ENCODE measurements at places on chromosomes 2 and 18.
A peak's percentile ranks its signal among the peaks of the same experiment; 100 is the strongest.

DNA sequence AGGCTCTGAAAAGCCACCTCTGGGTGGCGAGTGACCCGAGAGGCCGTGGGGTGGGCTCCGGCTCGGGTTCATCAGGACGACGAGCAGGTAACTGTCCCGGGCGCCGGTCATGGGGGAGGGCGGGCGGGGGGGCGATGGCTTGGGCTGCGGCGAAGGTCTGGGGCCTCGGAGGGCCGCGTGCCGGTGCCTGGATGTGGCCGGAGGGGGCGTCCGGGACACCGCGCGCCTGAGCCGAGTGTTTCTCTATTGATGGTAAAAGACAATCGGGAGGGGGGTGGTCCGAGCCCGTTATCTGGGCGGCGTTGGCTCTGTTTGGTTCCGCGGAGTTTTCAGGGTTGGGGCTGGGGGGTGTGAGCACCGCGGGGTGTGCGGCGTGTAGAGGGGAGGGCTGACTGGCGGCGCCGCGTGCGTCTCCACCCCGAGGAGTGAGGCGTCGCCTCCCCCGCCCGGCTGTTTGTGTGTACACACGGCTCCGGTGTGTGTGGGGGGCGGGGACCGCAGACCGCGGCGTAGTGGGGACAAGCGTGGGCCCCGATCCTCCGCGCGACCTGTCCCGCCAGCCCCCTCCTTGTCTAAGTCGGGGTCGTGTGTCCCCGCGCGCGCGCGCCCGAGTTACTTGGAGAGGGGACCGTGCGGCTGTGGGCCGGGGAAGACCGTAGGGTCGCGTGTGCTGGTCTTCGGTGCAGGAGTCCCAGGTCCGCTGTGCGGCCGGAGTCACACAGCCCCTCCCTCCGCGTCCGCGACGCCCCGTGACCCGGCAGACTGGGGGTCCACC, 1.6 kb downstream of the CTIF start:
- peak; percentile 62 for DNase-seq

- no peak for DNase-seq
These were observed 276.1 kb downstream of the RDH14 start for GRCh38 chr2:18284331-18284730.

DNA sequence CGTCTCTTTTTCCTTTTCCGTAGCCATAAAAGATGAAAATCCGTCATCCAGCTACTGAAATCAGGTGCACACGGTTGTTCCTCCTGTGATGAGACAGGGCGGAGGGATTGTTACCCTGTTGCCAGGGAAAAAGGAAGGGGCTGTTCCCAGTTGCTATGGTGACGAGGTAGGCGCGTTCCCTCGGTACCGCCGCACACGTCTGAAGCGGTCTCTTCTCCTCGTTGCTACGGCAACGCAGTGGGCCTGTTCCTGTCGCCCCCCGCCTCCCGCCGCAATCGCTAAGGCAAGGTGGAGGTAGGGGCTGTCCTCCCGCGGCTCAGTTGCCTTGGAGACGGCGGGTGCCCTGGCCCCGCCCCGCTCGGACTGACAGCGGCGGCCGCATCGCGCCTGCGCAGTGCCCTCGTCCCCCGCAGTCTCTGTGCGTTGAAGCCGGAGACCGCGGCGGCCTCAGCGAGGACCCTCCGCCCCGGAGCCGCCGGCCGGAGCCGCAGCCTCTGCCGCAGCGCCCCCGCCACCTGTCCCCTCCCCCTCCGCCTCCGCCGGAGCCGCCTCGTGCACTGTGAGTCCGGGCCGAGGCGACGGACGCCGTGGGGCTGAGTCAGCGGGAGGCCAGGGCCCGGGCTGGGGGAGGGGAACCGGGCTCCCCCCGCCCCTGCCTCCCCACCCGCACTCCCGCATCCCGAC, at the start of gene MAPRE3:
Gene MAPRE3, plus strand, starts transcription at position 394 of the 684 bp plus-strand sequence. CDS start 51,582 bp downstream, outside the sequence.
- peak; percentile 61 for DNase-seq

- no peak for DNase-seq
These were observed 114.1 kb downstream of the NDUFA10 start for GRCh38 chr2:239910851-239911640.

- no peak for DNase-seq
These were observed 79.5 kb downstream of the CAMKMT start for GRCh38 chr2:44441200-44441599.

DNA sequence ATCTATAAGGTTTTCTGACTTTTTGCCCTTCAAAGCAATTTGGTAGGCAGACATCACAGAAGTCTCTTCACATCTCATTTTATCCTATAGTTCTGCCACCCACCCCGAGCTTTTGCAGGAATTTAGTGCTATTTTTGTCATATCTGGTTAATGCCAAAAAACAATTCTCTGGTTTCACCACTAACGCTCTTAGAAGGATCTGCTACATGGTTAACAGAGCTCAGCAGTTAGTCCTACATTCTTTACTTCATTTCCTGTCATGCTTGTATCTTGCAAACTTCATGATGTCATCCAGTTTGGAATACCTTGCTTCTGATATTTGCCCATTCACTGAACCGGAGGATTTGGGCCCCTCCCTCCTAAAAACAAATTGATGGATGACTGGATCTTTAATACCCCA, 116.8 kb upstream of the SERPINE2 start:
- peak; percentile 32 for DNase-seq

DNA sequence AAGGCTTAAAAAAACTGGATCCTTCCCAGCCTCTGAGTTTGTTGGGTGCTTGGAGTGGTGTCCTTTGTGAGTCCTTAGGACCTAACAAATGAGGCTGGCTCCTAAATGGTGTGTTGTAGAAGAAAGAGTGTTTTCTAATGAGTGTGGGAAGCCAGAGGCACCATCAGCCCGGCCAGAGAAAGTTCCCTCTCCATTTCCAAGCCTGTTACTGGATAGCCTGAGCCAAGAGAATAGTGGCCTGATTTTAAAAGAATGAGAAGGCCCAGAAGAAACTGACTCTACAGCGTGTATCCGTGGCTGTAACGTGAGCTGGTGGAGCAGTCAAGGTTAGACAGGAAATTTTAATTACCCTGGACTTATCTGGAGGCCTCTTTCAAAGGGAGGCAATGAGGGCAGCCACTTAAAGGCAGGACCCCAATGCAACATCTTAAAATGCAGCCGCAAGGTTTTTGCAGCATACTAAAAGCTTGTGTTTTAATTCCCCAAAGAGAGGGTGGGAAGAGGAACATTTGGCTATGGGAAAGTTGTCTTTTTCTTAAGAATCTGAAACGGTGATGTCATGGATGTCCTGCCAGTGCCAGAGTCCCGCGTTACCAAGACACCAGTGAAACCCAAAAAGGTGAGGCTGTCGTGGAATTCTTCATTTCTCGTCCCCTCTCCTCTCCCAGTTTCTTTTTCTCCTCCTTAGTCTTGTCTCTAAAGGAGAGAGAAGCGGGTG, 4.6 kb downstream of the EFHD1 start:
- DNase-seq = no peak

DNA sequence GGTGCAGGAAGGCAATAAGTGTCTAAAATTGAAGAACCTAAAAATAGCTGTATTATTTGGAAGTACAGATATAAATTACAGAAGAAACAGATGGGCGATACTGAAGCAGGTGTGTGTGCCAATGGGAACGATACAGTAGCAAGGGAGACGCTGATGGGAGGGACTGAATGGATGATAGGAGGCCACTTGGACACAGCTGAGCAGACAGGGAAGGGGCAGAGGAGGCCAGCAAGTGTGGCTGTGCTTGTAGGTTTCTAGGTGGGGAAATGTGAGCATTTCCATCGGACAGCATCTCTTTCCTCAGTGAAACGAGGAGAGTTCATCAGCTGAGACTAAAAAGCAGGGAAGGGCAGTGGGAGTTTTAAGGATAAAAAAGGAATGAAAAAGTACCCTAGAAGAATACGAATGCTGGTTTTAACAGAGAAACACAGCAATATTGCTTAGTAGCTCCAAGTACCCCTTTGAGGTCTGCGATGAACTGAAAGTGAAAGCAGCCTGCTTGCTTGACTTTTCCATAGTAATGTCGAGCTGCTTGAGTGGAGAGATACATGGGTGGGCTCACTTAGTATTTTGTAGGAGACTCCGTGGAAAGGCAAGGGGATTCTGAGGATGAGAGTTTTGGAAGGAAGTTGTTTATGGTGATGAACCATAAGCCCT, 91.7 kb upstream of the EPC2 start:
- no peak for DNase-seq

DNA sequence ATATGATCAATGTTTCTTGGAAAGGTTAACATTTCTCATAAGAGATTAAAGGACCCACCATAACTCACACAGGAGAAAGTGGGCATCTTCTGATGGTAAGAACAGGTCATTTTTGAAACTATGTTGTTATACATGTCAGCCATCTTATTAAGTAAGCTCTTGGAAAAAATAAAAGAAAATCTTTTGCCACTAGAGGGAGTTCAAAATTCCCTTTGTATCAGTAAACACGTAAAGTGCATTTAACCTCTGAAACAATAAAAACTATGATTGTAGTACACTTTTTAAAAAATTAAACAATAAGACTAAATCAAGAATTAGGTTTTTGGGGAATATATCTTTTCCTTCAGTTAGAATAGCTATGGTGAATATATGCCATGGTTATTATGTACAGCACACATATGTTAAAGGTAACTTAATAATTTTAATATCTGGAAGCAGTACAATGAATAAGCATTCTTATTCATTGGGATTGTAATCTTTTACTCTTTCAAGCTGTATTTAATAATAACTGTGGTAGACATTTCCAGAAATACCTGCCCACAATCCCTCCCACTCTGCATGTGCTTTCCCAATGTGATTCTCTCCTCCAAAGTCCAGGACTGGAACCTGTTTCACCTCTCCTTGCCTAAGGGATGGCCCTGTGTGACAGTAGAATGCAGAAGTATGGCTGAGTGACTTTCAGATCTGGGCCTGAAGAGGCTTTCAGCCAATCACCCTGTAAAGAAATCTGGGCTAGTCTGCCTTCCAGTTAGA, 64.2 kb downstream of the RBMS1 start:
- peak; percentile 80 for DNase-seq

DNA sequence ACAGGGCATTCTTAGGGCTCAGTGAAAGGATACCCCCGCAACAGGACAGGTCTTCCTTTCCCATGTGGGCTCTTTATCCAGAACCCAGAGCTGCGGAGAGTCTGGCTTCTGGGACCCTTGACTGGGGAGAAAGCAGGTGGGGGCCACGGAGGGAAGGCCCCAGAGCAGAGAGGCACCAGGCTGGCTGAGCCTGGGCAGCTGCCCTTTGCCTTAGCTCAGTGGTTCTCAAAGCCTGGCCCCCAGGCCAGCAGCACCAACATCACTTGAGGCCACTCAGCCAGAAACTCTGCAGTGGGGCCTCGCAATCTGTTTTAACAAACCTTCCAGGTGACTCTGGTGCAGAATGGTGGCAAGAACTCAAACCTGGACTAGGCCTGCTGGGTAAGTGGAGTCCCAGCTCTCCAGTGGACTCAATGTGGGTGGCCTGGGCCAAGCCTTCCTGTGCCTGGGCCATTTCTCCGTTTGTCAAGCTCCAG, 1.6 kb upstream of the TMEM37 start:
- no peak for DNase-seq

DNA sequence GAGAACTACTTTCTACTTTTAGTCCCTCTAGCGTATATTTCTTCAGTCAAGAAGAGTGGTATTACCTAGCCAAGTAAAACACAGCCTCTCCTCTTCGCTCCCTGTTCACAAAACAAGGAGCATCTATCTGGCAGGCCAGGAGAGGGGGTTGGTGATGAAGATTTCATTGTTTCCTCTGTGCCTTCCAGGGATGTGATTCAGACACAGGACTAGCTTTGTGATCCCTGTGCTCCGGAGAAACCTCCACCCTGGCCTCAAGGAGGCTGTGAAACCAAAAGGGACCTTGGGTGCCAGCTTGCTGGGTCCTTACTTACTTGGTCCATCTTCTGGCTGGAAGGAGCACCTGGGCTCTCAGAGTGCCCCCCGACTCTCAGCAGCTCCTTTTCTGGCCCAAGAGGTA, 5.7 kb downstream of the RHOB start:
- peak; percentile 67 for DNase-seq

- DNase-seq = no peak
These were observed 909.7 kb downstream of the EPHA4 start for GRCh38 chr2:220662431-220662830.

DNA sequence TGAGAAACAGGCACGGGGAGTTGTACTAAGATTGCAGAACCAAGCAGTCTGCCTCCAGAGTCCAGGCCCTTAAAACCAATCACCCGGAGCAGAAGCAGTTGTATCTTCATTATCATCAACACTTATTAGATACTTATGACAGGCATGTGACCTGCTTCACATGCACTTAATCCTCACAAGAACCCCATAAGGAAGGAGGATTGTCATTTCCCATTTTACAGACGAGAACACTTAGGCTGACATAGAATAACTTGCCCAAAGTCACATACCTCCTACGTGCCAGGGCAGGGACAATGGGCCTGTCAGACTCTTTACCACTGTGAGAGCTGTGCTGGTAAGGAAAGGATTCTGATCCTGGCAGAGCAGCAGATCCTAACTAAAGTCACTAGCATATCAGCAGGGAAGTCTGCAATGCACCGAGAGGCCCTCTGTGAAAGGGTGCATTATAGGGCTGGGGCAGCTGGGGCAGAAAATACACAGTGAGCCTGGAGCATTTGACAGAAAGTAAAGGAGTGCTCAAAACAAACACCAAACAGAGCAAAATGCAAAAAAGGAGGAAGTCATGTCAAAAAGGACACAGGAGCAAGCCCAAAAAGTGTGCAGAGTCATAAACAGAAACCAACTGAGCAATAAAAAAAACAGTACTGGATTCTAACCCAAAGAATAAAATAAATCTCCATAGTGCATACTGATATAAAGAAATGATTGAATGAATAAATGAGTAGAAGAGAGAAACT, 55.9 kb upstream of the SP3 start:
- DNase-seq = no peak

- no peak for DNase-seq
These were observed 11.2 kb upstream of the WIPF1 start for GRCh38 chr2:174608866-174609214.

DNA sequence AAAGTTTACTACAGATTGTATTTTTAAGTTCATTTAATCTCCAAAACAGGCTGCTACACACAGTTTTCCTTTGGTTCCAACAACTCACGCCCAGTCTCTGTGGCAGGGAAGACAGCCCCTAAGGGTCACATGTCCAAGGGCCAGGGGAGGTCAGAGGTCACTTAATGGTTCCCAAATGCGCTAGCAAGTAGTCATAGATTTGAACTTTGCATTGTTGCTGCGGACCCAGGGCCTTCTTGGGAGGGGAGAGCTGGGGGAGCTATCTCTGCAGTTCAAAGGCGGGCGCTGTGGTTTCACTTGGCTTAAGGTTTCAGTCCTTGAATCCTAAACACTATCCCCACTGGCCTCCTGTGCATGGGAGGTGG, 74.8 kb upstream of the ZNF532 start:
- no peak for DNase-seq

DNA sequence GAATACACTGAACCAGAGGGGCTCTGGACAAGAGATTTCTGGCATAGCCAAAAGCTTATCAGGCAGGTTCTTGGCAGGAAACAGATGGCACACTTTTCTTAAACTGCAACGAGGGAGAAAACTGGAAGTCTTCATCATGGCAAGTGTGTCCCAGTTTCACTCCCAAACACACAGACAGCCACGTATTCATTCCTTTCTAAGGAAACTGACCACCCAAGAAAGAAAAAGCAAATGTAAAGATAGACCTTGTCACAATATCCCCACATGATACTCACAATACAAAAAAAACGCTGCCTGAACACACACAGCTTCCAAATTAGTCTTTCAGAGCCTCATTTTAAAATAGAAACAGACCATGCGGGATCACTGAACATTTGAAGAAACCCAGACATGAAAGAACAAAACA, 40.6 kb upstream of the RTTN start:
- no peak for DNase-seq

- no peak for DNase-seq
These were observed 142.3 kb upstream of the HAAO start for GRCh38 chr2:42934580-42935186.

- DNase-seq = peak; percentile 68
These were observed 31.2 kb upstream of the C1GALT1C1L start for GRCh38 chr2:43707255-43708015.

Measured in astrocyte of the spinal cord (primary cell).